ENCODE measurements at places on chromosomes 12 and 14. TPM values are rescaled to one million over a fixed set of nuclear protein-coding genes. Genes with fewer than 3 reads are reported as not detected.

GRCh38 chr12:89797436-89797835 is 88.8 kb upstream of the ATP2B1 start:
- no peak for DNase-seq

The TMTC2 gene
- 26.6 TPM for total RNA-seq

- DNase-seq, result no peak
These were observed 138.9 kb upstream of the HIF1A start for GRCh38 chr14:61556455-61556854.

The GXYLT1 gene
- 20.2 TPM for total RNA-seq

GRCh38 chr14:24806061-24806678 is 172.2 kb upstream of the GZMB start:
- DNase-seq, result peak; percentile 83

DNA sequence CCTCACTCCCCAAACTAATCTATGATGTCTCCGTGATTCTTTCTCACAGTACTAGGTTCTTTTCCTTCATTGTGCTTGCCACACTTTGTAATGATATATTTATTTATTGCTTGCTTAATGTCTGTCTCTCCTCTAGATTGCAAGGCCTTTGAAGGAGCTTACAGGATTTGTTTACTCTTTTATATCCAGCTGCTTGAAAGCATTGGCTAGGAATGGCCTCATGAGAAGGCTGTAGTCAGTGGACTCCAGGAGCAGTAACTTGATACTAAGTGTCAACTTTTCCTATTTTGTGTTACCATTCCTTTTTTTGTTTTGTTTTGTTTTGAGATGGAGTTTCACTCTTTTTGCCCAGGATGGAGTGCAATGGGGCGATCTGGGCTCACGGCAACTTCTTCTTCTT is 7.3 kb upstream of the FAM234B start:
- DNase-seq, result no peak

The OR6C2 gene
- not detected for total RNA-seq

DNA sequence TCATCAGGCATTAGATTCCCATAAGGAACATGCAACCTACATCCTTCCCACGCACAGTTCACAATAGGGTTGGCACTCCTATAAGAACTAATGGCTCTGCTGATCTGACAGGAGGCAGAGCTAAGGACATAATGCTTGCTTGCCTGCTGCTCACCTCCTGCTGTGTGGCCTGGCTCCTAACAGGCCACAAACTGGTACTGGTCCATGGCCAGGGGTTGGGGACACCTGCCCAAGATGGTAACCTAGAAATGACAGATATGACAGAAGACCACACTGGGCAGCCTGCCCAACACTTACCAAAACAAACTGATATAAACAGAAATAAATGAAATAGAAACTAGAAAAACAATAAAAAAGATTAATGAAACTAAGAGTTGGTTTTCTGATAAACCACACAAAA is 325.6 kb downstream of the SEC23A start:
- DNase-seq, result no peak

- no peak for DNase-seq
These were observed 2.1 kb downstream of the GPX2 start for GRCh38 chr14:64940336-64940910.

GRCh38 chr14:33956640-33957039 is 5.8 kb upstream of the EGLN3 start:
- DNase-seq, result no peak

DNA sequence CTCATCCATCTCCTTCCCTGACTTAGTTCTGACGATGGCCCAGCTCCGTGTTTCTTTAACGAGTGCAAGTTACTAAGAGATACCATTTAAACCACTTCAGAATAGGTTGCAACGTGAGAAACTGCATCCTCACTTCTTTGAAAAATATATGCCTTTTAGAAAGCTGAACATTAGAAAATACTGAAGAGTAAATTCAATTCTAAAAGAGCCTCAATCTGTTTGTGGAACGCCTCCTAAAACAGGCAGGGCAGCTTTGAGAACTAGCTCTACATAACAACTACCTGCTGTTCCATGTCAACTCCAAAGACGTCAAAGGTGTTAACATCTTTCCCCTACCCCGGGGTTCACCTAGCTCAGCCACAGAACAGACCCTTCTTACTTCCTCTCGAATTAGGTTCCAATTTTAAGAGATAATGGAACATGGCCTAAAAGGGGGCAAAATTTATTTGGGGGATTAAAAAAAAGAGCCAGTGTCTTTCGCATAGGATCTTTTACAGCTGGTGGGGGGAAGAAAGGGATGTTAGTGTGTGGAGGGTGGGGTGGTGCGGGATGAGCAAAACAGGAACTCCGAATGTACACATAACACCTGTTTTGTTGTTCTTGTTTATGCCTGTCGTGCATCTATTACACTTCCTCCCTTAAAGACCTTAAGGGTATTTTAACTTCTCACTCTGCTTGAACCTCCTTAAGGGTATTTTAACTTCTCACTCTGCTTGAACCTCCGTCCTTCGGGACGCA is 3.3 kb downstream of the BHLHE41 start:
- no peak for DNase-seq

GRCh38 chr12:131963381-131963780 is 13.6 kb downstream of the EP400 start:
- DNase-seq, result no peak

- DNase-seq, result no peak
These were observed 132.7 kb upstream of the DDHD1 start for GRCh38 chr14:53285821-53286220.

DNA sequence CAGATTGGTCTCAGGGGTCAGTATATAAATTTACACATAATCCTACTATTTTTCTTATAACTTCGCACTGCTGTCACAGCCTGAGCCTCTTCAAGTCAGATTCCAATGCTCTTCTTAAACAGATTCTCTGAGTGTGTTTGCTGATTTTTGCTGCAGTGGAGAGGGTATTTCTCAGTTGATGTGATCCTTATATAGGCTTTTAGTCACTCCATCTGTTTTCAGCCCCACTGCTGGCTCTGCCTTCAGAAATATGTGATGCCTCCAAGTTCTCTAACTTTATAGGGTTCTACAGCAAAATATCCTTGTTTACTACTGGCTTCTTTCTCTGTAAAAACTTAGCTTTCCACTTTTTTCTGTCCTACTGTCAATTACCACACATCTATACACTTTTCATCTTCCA is 702.7 kb downstream of the NRXN3 start:
- no peak for DNase-seq

GRCh38 chr12:18261273-18261672 is at the start of gene PIK3C2G:
Gene PIK3C2G, plus strand, starts transcription at chr12:18261518. Its CDS starts 20,564 bp downstream, at chr12:18282082.
- DNase-seq, result peak; percentile 70

The TMEM19 gene
- 66.0 TPM for total RNA-seq

The SLCO1B3 gene
- 0.10 TPM for total RNA-seq

- DNase-seq, result peak; percentile 53
These were observed 386.2 kb downstream of the DIO2 start for GRCh38 chr14:79825046-79825521.

GRCh38 chr14:23533652-23534435 is 17.7 kb downstream of the ZFHX2 start:
- no peak for DNase-seq

The PIANP gene
- total RNA-seq, result 1.6 TPM

The EMC9 gene
- total RNA-seq, result 18.1 TPM

DNA sequence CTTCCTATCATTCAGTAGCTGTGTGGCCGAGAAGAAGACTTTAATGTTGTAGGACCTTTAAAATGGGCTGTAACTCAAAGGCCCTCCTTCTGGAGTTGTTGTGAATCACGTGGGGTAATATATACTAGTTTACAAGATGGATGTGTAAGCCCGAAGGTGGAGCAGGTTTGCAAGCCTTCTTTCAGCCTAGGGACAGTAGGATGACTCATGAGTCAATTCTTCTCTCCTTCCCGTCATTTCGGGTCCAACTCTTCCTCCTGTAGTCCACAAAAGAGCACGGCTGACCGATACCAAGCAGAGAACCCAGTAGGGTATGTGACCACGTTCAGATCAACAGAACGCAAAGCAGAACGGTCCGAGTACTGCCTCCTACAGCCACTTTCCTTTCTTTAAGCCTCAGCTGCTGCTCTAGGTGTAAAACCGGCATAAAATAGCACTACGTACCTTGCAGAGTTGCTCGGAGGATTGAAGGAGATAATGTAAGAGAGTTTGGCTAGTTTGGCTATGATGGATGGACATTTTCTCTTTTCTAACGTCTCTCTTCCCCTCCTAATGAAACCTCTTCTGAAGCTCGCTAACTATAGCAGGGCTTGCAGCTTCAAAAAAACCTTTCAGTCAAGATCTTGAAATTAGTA is 1.3 kb upstream of the RASSF3 start:
- DNase-seq, result peak; percentile 40

The SMIM41 gene
- total RNA-seq, result 0.82 TPM

The NINJ2 gene
- total RNA-seq, result not detected

DNA sequence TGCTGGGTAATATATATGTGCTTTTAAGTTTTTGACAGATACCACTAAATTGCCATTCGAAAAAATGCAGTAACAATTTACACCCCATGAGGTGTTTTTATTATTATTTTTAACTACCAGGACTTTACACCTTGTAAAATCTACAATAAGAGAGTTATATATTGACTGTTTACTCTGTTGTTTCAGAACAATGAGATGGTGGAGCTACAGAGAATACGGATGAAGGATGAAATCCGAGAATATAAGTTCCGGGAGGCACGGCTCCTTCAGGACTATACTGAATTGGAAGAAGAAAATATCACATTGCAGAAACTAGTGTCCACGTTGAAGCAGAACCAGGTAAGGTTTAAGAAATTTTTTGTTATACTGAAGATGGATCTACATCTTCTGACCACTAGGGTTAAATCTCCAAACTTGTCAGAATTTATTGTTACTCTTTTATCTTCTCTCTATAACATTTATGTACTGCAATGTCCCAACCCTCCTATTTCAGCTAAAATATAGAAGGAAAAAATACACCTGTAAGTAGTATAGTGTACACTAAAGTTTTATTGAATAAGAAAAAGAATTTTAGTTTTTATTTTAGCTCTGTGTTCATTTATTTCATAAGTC is 105.4 kb upstream of the FGD4 start:
- no peak for DNase-seq

DNA sequence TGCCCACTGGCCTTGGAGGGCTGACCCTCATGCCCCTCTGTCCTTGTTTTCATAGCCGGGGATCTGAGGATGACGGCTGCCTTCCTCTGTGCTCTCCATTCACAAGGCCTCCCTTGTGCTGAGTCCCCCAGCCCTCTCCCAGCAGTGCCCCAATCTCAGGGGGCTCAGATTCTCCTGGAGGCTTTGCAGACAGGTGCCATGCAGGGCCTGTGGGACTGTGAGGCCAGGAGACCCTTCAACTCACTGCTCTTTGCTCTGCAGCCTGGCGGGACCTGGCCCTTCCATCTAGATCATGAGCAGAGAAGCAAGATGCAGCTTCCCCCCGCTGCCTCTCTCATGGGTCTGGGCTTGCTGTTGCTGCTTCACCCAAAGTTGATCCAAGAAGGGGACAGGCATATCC is 356.0 kb downstream of the BCL11B start:
- no peak for DNase-seq

GRCh38 chr12:75975702-75976101 is 55.9 kb downstream of the PHLDA1 start:
- DNase-seq, result no peak

The KRT83 gene
- not detected for total RNA-seq

DNA sequence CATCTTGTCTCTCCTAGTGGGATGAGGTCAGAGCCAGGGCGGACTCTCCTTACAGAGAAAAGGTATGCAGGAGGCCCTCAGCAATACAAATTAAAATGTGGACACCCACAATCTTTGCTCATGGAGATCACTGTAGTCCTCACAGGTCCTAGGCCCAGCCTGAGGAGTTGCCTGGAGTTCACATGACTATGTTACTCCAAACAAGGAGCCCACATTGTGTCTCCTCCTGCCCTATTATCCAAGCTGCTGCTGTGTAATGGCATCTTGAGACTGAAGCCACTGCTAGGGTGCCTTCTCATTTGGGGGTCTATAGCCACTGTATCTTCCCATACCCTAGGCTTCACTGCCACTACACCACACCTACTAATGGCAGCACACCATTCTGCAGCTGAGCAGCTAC is 11.0 kb downstream of the OR4K1 start:
- DNase-seq, result no peak

- no peak for DNase-seq
These were observed at the start of gene ART4 for GRCh38 chr12:14843425-14843887. Gene ART4, minus strand, starts transcription at chr12:14843526. Its CDS starts 413 bp downstream, at chr12:14843113.

The TMTC3 gene
- 37.1 TPM for total RNA-seq

The ZFHX2 gene
- 0.31 TPM for total RNA-seq

DNA sequence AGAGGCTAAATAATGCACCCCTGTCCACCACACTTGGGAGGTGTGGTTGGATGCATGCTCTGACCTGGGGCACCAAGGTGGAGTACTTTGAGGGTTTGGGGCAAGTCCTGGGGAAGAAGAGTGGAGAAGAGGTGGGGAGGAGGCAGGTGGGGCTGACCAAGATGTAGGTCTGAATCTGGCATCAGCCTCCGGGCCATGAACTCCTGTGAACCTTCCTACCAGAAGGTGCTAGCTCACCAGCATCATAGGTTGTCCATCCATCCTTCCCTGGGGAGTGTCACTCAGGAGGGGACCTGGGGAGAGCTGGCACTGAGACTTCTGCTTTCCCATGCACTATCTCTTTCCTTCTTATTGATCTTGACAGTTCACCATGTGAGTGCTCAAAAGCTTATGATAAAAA is 13.6 kb upstream of the EMP1 start:
- no peak for DNase-seq

- DNase-seq, result no peak
These were observed 124.2 kb downstream of the NPAS3 start for GRCh38 chr14:33062881-33063280.

- peak; percentile 32 for DNase-seq
These were observed 8.0 kb downstream of the MMP17 start for GRCh38 chr12:131836193-131836592.

- no peak for DNase-seq
These were observed 691.4 kb upstream of the TBX3 start for GRCh38 chr12:115375186-115375991.

- DNase-seq, result no peak
These were observed 81.0 kb downstream of the CCDC92 start for GRCh38 chr12:123891516-123892179.

The ESYT1 gene
- total RNA-seq, result 152 TPM

The PALS1 gene
- total RNA-seq, result 25.7 TPM

- DNase-seq, result no peak
These were observed 120.0 kb downstream of the RPS6KA5 start for GRCh38 chr14:90940318-90940962.

GRCh38 chr12:45292486-45293195 is 76.7 kb downstream of the ANO6 start:
- peak; percentile 44 for DNase-seq

- DNase-seq, result no peak
These were observed 1090.6 kb downstream of the GALC start for GRCh38 chr14:86902176-86902950.

The KCNH3 gene
- 2.3 TPM for total RNA-seq

Measured in tongue (tissue), 3 donors.